ENCODE measurements at places on chromosomes 7 and 10. TPM values are rescaled to one million over a fixed set of nuclear protein-coding genes. Genes with fewer than 3 reads are reported as not detected.

- no peak overlapping the region for H3K4me3 ChIP-seq
- H3K4me1 ChIP-seq, result no peaks in the 10 kb centered on the region
- H3K27ac ChIP-seq, result no peak overlapping the region
- no peaks in the 10 kb centered on the region for H3K36me3 ChIP-seq
- no peaks in the 10 kb centered on the region for H3K27me3 ChIP-seq
Observed at GRCh38 chr10:72648301-72648700, 22.4 kb upstream of the MICU1 start.

DNA sequence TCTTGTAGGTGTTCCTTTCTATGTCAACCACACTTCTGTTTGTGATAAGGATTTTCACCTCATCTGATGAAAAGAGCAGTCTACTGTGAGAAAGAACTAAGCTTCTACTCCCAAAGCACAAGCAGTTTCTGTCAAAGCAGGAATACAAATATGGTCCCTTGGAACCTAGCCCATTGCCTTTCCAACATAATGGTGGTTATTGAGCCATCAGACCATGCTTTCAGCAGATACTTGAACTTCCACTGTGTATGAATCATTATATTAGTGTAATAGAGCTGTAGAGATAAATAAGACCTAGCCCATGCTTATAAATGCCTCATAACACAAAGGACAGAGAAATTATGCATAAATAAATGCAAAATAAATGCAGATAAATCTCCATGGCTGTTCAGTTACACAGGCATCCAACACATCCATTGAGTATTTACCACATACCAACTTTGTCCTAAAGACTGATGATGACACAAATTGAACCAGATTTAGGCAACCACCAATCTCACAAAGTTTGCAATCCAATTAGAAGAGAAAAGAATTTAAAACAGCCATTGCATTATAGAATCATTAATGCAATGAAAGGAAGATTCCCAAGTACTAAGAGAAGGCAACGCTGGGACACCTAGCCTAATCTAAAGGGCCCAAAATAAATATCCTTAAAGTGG, 729.4 kb upstream of the C7orf33 start:
- no peaks in the 10 kb centered on the region for H3K4me1 ChIP-seq
- no peak for DNase-seq
- H3K27ac ChIP-seq, result no peak overlapping the region

DNA sequence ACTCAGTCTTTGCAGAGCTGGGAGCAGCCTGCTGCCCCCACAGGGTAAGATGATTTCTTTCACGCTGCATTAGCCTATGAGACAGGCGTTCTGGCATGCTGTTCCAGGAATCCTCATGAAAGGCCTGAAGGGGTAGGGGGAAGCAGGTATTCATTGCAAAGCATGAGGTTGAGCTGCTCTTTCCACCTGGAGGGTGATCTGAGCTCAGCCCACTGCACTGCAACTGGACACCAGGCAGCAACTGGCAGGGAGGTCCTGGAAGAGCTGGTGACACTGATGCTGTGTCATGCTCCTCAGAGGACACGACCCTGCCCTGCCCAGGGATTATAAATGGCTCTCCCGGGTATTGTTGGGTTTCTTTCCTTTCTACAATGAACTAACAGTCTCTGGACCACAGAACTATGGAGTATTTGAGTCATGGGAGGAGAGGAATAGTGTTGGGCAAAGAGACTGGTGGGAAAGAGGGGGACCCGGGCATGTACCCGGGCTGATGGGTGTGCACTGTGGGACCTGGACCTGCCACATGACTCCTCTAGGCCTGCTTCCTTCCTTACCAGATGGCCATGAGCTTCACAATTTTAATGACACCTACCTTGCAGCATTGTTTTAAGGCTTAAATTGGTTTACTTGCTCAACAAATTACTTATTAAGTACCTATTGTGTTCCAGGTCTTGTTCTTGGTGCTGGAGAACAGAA, 24.3 kb downstream of the SLC25A28 start:
- H3K4me3 ChIP-seq, result no peak overlapping the region
- no peaks in the 10 kb centered on the region for H3K36me3 ChIP-seq
- no peak for DNase-seq
- no peaks in the 10 kb centered on the region for H3K27me3 ChIP-seq

- no peak for DNase-seq
- no peaks in the 10 kb centered on the region for H3K36me3 ChIP-seq
- no peak overlapping the region for H3K4me3 ChIP-seq
- H3K27ac ChIP-seq, result no peak overlapping the region
- no peaks in the 10 kb centered on the region for H3K4me1 ChIP-seq
Observed at GRCh38 chr10:128297709-128298378, 171.6 kb upstream of the MKI67 start.

GRCh38 chr10:83605783-83606630, 533.3 kb upstream of the GHITM start:
- no peak overlapping the region for H3K27ac ChIP-seq
- H3K27me3 ChIP-seq, result no peaks in the 10 kb centered on the region
- DNase-seq, result no peak
- no peaks in the 10 kb centered on the region for H3K36me3 ChIP-seq
- no peaks in the 10 kb centered on the region for H3K4me1 ChIP-seq
- H3K4me3 ChIP-seq, result no peak overlapping the region

- DNase-seq, result no peak
- H3K4me1 ChIP-seq, result no peaks in the 10 kb centered on the region
- no peaks in the 10 kb centered on the region for H3K27me3 ChIP-seq
Observed at GRCh38 chr10:287814-288213, 152.6 kb downstream of the ZMYND11 start.

DNA sequence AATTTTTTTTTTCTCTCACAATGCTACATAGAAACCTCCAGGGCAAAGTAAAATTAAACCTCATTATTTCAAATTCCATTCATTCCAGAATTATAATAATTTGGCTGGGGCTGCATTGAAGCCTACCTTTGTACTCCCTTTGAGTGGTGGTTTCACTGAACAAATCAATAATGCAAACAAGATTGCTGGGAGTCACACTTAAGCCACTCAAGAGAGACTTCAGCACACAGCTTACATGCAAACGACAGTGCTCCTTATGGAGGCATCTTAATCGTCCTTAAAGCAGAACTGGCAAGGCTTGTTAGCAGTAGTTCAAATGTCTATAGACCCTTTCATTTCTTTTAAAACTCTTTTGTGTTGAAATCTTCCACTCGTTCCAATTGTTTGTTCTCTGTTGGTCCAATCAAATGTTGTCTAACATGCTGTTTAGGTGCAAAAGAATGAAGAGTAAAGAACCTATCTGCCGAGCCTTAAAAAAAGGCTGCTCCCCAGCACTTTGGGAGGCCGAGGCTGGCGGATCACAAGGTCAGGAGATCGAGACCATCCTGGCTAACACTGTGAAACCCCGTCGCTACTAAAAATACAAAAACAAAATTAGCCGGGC, 294.9 kb downstream of the FGFR2 start:
- H3K36me3 ChIP-seq, result no peaks in the 10 kb centered on the region
- H3K4me1 ChIP-seq, result no peaks in the 10 kb centered on the region
- H3K27ac ChIP-seq, result no peak overlapping the region
- no peaks in the 10 kb centered on the region for H3K27me3 ChIP-seq

DNA sequence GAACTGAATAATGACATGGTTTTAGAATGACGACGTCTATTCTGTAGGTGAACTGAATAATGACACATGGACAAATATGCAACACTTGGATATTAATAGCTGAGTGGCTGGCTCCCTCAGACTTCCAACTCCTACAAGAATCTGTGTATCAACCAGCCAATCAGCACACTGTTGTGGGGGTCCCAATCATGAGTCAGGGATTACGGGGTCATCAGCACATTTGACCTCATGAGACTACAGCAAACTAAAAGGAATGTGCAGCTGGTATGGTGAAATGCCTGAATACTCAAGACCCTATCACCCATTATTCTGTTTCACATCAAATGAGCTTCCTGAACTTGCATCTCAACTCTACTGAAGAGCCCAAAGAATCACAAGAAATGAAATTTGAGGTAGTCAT, 192.5 kb downstream of the ANK3 start:
- no peak for DNase-seq
- H3K4me3 ChIP-seq, result no peak overlapping the region
- H3K4me1 ChIP-seq, result no peaks in the 10 kb centered on the region

CPA4 gene
- 0.20 TPM for total RNA-seq

LLCFC1 gene
- total RNA-seq, result not detected

WDR86 gene
- total RNA-seq, result 17.4 TPM

FAM25C gene
- total RNA-seq, result not detected

All from upper lobe of left lung (tissue), 6 donors.